ENCODE measurements at places on chromosomes 5 and 9.

DNA sequence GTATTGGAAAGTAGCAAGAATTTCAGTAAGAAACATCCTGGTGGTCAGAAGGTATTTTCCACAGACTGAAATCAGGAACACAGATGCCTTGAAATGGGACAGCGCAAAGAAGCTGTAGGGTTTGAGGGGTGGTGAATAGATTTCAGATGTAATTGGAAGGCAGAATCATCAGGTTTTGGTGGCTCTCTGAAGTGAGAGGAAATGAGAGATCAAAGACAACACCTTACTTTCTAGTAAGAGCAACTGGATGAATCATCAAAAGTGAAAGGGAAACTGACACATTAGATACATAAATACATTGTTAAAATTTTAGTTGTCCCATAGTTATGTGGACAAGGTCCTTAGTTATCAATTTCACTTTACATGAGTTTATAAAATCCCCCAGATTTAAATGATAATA lies 188.2 kb upstream of the SLC27A6 start:
- no peak for DNase-seq

DNA sequence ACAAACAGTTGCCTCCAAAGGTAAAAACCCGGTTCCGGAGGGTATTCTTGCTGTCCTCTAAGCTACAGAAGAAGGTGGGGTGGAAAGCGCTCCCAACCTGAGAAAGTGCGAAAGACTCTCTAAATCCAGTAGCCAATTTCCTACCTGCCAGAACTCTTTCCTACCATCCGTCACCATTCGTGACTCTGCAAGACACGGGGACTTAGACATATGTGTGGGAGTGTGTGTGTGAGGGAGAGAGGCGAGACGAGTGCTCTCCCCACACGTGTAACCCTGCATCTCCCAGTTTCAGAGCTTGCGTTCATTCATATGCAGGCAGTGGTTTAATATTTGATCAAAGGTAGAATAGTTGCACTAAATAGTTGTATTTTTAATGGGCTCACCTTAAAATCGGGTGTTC lies 473 bp upstream of the GABRA1 start:
- DNase-seq, result no peak

- DNase-seq, result no peak
Observed at GRCh38 chr9:89642789-89643188, 38.0 kb downstream of the GADD45G start.

- no peak for DNase-seq
Observed at GRCh38 chr5:145800181-145800580, 35.0 kb downstream of the PRELID2 start.

- no peak for DNase-seq
Observed at GRCh38 chr9:122382901-122383850, 12.4 kb downstream of the PTGS1 start.

DNA sequence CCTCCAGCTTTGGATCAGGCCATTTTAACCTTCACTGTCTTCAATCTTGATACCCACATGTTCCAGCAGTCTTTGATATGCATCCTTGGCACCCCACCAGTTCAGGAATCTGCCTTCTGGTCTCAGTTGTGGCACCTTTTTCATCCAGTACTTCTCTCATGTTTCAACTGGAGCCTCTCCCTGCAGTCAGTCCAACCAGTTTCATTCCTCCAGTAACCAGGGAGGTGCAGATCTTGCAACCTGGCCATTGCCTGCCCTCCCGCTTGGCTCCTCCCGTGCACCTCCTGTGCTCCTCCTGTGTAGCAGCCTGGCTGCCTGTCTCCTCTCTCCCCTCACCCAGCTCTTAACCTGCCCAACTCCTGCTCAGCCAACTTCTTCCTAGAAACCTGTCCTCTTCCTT lies 20.2 kb downstream of the FUBP3 start:
- no peak for DNase-seq

DNA sequence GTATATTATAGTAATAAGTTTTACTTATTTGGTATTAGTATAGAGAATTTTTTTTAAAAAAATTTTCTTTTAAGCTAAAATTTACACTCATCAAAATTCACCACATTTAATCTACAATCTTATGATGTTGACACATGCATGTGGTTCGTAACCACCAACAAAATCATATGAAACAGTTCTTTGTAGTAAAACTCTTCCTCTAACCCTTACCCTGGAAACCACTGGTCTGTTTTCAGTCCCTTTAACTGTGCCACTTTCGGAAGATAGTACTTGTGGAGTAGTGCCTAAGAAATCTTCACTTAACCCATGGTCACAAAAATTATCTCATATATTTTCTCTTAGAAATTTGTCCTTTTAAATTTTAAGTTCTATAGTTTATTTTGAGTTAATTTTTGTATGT lies 1498.8 kb downstream of the MAT2B start:
- no peak for DNase-seq

All from stimulated activated CD8-positive, alpha-beta memory T cell treated with anti-CD3 and anti-CD28 coated beads, Interleukin-2, amount 100 ng/mL, for 1 hour (primary cell).